ENCODE measurements at places on chromosomes 1 and 21.
A peak's percentile ranks its signal among the peaks of the same experiment; 100 is the strongest.

- no peak for DNase-seq
Observed at GRCh38 chr1:43441166-43441893, 12.4 kb downstream of the HYI start.

- DNase-seq = no peak
Observed at GRCh38 chr1:161100556-161100955, 2.4 kb downstream of the KLHDC9 start.

- DNase-seq = no peak
Observed at GRCh38 chr21:37357691-37358090, 8.9 kb upstream of the DYRK1A start.

- DNase-seq = no peak
Observed at GRCh38 chr1:160916666-160917065, 31.7 kb upstream of the ITLN1 start.

GRCh38 chr1:12019858-12020509, 686 bp downstream of the MIIP start:
- DNase-seq = no peak

GRCh38 chr1:230350208-230350921, 75.8 kb downstream of the PGBD5 start:
- DNase-seq = no peak

DNA sequence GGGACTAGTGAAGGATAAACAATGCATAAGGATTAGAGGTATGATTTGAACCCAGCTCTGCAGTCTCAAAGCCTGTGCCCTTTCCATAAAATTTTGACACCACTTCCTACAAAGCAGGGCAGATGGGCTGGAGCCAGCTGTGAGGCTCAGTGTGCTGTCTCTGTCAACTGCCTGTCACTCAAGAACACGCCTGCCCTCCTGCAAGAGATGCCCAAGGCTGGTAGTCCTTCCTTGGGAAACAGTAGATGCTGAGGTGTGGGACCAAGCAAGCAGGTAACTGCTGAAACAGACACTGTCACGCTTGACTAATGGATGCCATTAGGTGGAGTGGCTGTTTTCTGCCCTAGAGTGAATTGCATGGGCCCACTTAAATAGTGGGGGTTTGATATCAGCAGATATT, 402.0 kb downstream of the PTPRU start:
- no peak for DNase-seq

DNA sequence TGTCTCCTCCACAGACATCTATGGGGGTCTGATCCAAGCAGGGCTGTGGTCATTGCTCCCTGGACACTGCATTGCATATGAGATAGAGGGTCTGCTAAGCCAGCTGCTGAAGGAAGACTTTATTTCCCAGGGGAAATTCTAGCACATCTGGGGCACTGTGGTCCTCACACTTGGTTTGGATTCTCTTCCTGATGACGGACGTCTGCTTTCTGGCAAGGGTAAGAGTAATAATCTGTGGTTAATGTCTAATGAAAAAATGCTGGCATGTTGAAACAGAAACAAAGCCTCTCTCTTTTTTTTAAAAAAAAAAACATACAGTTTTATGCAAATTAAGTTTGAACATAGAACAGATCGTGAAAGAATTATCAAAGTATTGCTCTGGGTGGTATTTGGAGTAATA, 553.9 kb downstream of the DPYD start:
- DNase-seq = no peak

- no peak for DNase-seq
Observed at GRCh38 chr1:246114369-246114768, 392.7 kb downstream of the SMYD3 start.

DNA sequence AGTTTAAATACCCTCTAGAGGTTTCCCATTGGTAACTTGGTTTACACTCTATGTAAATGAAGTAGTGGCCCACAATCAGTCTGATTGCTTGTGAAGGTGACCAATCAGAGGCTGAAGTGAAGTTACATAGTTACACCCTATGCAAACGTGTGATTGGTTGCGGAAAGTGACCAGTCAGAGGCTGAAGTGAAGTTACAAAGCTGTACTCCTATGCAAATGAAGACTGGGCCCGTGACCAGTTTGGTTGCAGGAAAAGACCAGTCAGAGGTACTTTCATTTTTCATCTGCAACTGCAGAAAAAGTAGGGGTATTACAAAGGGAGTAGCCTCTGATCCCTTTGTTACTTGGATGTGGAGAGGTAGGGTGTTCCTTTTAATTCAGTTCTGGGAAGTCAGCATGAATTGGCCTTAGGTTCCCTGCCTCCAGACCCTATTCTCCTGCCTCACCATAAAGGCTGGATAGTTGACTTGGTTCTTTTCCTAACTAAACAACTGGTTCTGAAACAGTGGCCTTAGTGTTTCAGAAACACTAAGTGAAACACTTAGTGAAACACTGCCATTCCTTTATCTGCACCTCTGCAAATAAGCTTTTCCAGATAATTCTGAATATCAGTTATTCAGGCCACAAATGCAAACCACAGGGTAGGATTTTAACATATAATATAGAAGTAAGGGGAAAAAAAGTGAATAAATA, 39.3 kb downstream of the MAGI3 start:
- DNase-seq = no peak

DNA sequence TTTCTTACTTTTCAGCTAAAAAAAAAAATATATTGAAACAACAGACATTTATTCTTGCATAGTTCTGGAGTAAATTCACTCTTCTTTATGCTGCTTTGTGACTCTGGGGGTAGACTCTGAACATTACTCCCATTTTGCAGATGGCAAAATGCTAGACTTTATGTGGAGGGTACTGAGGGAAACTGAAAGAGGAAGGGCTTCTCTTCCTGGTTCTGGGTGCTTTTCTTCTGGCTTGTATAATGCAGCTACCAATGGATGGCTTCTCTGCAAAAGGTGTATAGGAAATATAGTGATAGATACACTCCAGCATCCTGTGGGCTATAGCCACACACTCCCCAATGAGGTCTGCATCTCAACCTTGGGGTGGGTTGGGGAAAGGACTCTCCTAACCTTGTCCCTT, 19.7 kb upstream of the ZBTB40 start:
- no peak for DNase-seq

- no peak for DNase-seq
Observed at GRCh38 chr1:200245473-200245872, 164.4 kb downstream of the ZNF281 start.

DNA sequence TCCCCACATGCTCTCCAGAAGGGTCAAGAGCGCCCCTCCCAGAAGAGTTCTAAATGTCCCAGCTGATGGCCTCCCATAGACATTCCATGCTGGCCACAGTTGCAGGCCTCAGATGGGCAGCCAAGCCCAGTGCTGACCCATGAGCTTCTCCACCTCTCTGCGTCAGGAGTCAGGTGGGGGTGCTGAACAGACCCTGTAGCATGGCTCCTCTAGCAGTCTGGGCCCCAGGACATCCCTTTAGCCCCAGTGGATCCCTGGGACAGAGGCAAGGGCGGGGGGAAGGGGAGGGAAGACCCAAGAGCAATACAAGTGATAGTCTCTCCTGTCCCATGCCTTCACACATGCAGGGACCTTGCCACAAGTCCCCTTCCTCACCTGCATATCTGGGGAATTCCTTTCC, 56.7 kb downstream of the LRRN2 start:
- DNase-seq = no peak

- no peak for DNase-seq
Observed at GRCh38 chr1:182143825-182144645, 82.5 kb upstream of the ZNF648 start.

DNA sequence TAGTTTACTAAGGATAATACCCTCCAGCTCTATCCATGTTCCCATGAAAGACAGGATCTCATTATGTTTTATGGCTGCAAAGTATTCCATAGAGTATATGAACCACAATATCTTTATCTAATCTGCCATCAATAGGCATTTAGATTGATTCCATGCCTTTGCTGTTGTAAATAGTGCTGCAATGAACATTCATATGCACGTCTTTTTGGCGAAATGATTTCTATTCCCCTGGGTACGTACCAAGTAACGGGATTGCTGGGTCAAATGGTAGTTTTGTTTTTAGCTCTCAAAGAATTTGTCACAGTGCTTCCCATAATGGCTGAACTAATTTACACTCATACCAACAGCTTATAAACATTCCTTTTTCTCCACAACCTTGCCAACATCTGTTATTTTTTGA, 750.9 kb downstream of the BRINP3 start:
- DNase-seq = no peak

- no peak for DNase-seq
Observed at GRCh38 chr1:207298186-207298585, 23.3 kb upstream of the CD55 start.

DNA sequence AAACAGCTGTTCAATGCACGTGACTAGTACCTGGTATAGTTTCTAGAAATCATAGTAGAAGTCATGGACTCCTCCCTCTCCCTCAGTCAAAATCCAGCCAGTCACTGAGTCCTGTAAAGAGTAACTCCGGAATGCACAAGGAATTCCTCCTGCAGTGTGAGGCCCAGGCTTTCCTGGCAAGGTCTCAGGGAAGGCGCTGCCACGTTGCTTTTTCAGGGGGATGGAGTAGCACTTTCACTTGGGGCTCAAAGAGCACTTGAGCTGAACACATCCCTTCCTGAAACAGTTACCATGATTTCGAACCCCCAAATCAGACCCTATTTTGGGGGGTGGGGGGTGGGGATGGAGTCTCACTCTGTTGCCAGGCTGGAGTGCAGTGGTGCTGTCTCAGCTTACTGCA, 26.4 kb upstream of the LRRC8D start:
- DNase-seq = no peak

DNA sequence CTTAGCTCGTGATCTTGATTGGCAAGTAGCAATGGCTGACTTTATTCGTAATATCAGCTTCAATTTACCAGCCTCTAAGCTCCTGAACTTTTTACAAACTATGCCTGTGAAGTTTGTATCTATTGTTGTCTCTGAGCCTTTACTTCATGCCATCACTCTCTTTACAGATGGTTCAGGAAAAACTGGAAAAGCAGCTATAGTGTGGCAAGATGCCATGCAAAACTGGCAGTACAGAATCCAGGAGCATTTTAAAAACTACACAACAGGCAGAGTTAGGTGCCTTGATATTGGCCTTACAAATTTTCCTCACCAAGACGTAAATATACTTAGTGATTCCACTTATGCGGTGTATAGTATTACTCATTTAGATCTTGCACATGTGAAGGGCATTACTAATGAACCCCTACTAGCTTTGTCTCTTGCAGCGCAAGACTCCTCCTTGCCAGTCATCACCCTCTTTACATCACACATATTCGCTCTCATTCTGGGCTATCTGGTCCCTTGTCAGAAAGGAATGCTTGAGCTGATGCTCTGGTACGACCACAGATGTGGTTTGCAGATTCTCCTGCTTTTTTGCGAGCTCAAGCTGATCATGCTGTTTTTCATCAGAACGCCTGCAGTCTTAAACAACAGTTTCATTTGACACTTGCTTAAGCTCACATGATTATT, 36.3 kb downstream of the CLCA1 start:
- DNase-seq = no peak

DNA sequence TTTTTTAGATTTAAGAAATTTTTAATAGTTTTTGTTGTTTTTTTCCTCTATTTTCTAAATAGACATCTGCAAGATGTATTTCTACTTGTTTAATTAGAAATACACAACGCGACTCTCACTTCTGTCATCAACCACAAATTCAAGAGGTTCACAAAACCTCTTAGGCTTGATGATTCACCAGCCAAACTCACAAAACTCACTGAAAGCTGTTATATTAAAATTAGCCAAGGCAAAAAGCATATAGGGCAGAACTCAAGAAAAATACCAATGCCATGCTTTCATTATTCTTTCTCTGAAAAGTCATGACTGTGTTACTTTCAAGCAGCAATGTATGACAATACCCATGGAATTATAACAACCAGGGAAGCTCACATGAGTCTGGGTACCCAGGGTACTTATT, 487.0 kb upstream of the RGS18 start:
- no peak for DNase-seq

- DNase-seq = no peak
Observed at GRCh38 chr1:186149591-186149990, 225.5 kb downstream of the TPR start.

- no peak for DNase-seq
Observed at GRCh38 chr1:245261786-245262185, 107.0 kb downstream of the KIF26B start.

DNA sequence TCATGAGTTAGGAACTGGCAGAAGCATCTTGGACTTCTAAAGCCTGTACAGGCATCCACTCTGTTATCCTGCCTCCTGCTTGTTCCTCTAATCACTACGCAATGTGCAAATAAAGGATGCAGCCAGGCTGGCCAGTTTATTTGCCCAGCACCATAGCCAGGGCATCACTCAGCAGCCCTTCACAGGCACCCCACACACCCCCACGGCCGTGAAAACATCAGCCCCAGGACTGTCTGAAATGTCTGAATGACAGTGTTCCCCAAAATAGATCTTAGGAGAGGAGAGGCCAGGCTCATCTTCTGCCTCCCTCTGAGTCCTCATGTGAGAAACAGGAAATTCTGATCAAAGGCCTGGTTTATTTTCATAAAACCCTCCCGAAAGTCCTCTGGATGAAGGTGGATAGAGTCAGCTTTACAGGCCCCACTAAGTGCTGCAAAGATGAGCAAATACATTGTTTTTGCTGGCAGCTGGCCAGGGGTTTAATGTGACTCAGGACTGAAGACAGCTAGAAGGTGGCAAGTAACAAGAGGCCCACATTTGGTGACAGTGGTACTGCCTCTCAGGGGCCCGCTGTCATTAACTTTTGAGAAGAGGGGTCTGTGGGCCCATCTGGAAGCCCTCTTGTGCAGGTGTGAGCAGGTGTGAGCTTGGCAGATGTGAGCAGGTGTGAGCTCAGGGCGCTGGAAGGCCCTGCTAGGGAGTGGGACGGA, 32.9 kb downstream of the GRHL3 start:
- peak; percentile 33 for DNase-seq

- DNase-seq = no peak
Observed at GRCh38 chr21:42581993-42582786, 68.5 kb downstream of the SLC37A1 start.

- DNase-seq = no peak
Observed at GRCh38 chr1:178119628-178120027, 25.7 kb downstream of the RASAL2 start.

DNA sequence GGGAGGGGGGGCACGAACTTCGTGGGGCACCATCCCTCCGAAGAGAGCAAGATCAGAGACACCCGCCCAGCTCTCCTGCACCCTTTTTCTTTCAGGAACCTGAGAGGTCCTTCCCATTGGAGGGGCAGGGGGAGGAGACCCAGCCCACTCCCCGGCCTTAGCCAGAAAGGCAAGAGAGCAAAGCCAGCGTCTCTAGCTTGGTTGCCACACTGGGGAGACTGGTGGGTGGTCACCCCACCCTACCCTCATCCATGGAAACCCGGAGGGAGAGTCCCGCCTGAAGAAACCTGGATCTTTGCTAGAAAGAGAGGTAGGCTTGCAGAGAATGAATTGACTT, 246 bp downstream of the ATP2B4 start:
- no peak for DNase-seq

GRCh38 chr1:158005224-158005623, 11.8 kb downstream of the KIRREL1 start:
- DNase-seq = no peak

GRCh38 chr1:228345201-228345930, 61.3 kb downstream of the TRIM11 start:
- DNase-seq = no peak

GRCh38 chr21:44392916-44393315, 39.5 kb downstream of the TRPM2 start:
- DNase-seq = no peak

- DNase-seq = no peak
Observed at GRCh38 chr1:6092211-6092610, 46.5 kb downstream of the KCNAB2 start.

GRCh38 chr1:169259816-169260215, 107.8 kb downstream of the NME7 start:
- DNase-seq = no peak

Measured in activated CD4-positive, alpha-beta T cell treated with anti-CD3 and anti-CD28 coated beads for 4 hours (primary cell).